ENCODE measurements at places on chromosomes 1 and 21.
A peak's percentile ranks its signal among the peaks of the same experiment; 100 is the strongest.

- no peak for DNase-seq
Observed at GRCh38 chr1:211487672-211488208, 4.2 kb downstream of the RD3 start.

- DNase-seq: no peak
Observed at GRCh38 chr1:1721201-1721600, 3.0 kb downstream of the CDK11A start.

DNA sequence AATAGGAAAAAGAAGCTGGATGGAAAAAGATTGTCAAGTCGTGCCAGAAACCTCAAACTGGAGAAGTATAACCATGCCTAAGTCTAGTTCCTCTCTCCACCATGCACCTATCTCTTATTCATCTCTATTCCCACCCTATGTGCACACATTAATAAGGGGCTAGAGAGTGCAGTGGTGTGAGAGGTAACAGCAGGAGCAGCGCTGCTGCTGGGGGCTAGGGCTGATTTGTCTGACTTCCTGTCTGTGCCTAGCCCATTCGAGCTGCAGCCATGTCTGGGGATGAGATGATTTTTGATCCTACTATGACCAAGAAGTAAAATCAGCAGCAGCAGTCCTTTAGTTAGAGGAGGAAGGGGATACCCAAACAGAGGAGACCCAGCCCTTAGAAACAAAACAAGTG is 43.0 kb downstream of the TRIM33 start:
- no peak for DNase-seq

GRCh38 chr1:245475961-245476516 is 321.3 kb downstream of the KIF26B start:
- DNase-seq: no peak

DNA sequence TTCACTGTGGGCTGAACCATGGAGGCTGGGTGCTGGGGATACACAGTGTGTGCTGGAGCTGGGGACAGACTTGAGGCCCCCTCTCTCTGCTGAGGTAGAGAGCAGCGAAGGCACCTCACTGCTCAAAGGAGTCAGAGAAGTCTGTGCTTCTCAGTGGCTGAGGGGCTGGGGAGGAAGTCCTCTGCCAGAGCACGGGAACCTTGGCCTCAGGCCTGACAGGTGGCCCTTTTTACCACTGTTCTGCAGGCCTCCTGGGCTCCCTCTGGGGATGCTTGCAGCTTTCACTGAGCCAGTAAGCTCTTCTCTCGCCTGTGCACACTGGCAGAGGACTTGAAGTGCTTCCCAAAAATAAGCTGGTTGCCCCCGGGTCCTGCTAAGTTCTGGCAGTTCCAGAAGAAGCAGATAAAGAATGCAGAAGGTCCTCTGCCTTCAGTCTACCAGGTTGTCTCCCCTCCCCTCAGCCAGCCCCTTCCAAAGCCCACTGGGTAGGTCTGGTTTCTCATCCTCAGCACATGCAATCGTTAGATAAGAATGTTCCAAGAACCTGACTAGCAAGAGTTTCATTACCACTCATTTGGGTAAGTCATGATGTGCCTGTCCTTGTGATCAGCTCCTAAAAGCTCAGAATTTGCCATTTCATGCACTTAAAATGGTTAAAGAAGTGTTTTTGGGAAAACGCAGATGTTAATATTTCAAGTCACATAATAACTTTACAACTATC is 53.9 kb downstream of the TENT5C start:
- DNase-seq: no peak

GRCh38 chr1:170214117-170215032 is 68.6 kb downstream of the NTMT2 start:
- no peak for DNase-seq

GRCh38 chr1:196684476-196684875 is 32.6 kb downstream of the CFH start:
- DNase-seq: no peak

DNA sequence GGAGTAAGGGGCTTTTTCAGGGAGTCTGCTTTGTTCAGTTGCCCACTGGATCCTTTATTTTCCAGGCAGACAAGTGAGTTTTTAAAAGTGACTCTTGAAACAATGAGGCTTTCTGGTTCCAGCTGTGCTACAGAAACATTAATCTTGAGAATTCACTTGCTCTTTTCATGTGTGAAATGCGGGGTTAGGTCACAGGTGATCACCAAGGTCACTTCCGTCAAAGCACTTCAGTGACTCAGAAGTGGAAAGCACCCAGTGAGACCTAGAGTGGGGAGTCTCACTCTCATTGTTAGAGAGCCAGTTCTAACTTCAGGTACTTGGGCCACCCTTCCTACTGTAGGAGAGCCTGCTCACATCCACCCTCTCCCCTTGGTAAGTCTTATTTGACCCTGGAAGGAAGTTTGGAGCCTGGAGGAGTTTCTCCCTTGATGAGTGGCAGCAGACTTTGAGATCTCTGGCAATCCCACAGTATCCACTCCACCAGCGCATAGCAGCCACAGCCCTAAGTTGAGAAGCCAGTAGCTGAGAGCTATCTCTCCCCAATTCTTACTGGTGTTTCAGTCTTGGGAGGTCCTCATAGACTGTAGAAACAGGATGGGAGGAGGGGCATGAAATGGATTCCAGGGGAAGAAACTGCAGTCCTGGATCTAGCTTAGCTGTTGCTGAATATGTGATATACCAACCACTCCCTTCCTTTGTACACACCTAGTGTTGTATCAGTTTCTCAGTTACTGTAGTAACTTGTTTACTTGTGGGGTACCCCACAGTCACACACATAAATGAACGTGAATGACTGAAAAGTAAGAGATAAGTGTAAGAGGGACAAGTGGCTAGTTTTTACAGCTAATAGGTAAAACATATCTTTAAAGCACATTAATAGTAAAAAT is 3.1 kb downstream of the TACSTD2 start:
- no peak for DNase-seq

GRCh38 chr1:89721351-89721750 is 88.4 kb downstream of the LRRC8C start:
- DNase-seq: no peak

DNA sequence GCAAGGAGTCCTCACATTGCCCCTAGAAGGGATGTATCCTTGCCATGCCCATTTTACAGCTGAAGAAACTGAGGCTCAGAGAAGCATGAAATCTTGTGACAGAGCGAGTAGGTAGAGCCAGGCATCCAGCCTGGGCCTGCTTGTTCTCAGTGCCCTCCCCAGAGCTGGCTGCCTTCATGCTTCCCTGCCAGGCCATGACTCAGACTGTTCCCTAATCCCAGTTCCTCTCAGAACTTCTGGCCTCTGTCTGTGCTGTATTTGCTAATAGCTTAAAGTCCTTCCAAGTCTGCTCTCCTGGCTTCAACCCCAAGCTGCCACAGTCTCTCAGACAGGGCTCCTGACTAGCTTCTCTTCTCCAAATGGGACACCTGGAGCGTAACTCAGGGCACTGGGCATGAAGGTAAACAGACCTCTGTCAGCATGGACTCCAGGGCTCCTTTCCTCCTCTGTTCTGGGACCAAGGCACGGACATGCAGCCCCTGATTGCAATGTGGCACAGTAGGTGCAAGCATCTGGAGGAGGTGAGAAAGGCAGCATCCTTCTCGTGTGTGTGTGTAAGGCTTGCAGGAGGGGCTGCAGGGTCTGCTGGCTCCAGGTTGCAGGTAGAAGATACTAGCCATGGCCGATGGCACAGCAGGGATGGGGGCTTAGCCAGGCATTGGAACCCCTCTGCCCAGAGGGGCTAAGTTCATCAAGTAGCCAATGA is 122.7 kb downstream of the HMGB4 start:
- DNase-seq: peak; percentile 91

- DNase-seq: no peak
Observed at GRCh38 chr1:185376840-185377635, 60.0 kb upstream of the IVNS1ABP start.

DNA sequence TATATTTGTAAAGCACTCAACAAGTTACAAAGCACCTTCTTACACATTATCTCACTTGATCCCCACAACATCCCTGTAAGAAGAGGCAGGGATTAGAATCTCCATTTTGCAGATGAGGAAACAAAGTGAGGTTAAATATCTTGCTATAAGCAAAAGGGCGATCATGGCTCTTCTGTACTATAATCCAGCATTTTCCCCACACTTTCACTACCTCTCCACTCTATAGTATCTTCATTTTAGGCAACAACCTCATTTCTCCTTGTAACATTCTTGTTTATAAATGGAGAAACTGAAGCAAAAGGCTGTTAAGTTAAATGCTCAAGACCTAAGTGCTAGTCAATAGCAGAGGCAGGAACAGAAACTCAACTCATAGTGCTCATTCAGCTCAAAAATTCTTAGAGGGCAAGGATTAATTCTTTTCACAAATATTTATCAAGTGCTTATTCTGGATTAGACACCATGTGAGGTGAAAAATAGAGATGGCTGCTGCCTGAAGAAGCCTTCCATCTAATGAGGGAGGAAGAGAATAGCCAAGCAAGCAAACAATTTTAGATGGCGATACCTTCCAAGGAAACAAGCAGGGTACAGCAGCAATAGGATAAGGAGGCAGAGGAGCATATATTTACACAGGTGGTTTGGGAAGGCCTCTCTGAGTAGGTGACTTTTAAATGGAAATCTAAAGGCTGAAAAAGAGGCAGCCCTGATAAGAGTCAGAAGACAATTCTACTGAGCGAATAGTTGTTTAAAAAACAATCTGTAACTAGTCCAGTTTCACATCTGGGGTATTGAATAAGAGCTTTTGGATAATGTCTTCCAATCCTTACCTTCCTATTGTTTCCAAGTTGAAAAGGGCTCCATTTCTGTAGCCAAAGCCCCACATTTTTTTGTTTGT is 3.5 kb downstream of the ERRFI1 start:
- no peak for DNase-seq

- DNase-seq: peak; percentile 28
Observed at GRCh38 chr1:214402613-214403083, 121.7 kb downstream of the SMYD2 start.

Data from GM03348 (cell line).